Upper lobe of right lung (tissue), 1 donor: ENCODE measurements at places on chromosomes 5 and 9. TPM values are rescaled to one million over a fixed set of nuclear protein-coding genes. Genes with fewer than 3 reads are reported as not detected.

Gene SLC6A18
- not detected for total RNA-seq

Gene AFAP1L1
- total RNA-seq: 32.7 TPM

Gene GPRIN1
- total RNA-seq: 1.4 TPM

Gene ABO
- 16.8 TPM for total RNA-seq

DNA sequence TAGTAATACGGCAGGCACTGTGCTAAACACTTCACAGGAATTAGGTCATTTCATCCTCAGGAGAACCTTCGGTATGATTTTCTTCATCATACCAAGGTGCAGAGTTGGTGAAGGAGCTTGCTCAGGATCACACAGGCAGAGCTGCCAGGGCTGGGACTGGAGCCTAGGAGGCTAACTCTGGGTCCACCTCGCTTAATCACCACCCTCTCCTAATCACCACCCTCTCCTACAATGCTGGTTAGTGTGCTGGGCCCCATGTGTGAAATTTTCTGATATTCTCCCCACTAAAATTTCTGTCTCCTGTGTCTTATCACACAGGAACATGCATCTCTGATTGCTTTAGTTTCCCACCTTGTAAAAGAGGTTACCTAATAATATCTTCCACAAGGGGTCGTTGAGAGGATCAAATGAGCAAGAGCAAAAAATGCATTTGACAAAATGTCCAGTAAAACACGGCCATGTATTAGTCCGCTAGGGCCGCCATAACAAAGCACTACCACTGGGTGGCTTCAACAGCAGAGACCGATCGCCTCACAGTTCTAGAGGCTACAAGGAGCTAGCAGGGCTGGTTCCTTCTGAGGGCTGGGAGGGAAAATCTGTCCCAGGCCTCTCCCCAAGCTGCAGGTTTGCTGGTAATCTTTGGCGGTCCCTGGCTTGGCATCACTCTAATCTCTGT, 128.2 kb upstream of the NFIB start:
- H3K4me3 ChIP-seq: no peak overlapping the region
- no peak for DNase-seq
- no peak overlapping the region for H3K27ac ChIP-seq
- no peaks in the 10 kb centered on the region for H3K36me3 ChIP-seq

DNA sequence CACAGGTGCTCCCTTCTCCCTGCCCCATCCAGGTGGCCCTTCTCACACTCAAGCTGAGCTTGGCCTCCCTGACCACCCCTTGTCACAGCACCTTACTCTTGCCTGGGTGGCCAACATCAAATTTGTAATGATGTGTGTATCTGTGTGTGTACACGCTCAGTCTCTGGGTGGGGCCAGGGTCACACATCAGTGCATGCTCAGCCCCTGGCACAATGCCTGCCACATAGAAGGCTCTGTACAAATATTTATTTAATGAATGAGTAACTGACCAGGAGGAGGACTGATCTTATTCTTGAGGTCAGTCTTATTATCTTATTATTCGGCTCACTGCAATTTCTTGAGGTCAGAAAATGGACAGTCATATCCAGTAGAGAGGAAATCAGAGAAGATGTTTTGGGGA, 41.3 kb upstream of the HAND1 start:
- H3K4me3 ChIP-seq: no peak overlapping the region
- H3K27ac ChIP-seq: no peak overlapping the region
- no peaks in the 10 kb centered on the region for H3K36me3 ChIP-seq
- H3K27me3 ChIP-seq: peaks cover 25% of the 10 kb centered on the region
- DNase-seq: no peak

DNA sequence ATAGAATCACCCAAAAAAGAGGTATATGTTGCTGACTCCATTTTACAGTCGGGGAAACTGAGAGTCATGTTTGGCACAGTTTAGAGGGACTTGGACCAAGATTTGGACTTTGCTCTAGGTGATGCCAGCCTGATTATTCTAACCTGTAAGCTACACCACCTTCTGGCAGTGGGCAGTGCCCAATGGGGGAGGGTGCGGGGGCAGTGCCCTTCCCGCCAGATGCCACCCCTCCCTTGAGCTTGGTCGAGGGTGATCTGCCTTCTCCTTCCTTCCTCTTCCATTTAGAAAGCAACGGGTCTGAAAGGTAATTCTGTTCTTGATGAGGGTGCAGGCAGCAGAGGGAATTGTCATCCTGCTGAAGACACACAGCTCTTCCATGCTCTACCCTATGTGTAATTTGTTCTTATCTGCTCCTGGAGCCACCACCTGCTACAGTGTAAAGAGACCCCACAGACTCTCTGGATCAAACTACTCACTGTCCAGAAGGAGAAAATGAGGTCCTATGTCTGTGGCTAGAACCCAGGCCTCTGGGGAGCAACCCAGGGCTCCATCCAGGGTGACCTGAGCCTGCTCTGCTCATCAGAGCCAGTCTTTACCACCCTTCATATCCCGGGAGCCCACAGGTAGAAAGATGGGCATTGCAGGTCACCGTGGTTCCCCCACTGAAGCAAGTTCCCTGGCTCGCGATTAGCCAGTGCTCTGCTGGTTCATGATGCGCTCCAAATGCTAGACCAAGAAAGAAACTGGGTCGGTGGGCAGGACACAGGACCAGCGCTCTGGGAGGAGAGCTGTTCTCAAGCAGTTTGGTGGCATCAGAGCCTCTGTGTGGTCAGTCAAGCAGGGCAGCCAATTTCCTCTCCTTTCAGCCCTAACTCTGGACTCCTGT, 156.2 kb downstream of the RGS3 start:
- peak; percentile 37 for DNase-seq
- peak overlapping the region; percentile 80 for H3K27ac ChIP-seq
- no peaks in the 10 kb centered on the region for H3K36me3 ChIP-seq
- H3K27me3 ChIP-seq: no peaks in the 10 kb centered on the region

DNA sequence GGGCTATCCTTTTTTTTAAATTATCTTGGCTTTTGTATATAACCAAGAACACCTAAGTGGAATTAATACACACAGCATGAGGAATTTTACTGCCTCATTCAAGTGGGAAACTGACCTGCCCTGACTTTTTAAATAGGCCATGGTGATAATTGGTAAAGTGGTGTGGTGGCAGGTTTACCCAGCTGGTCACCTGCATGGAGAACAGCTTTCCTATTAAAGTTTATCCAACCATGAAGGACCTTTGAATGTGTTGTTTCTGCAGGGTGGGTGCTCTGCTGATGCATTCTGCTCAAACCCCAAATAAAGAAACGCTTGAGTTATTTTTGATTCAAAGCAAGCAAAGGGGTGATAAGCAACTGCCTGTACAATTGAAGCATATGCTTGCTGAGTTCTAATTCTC, 261.0 kb upstream of the GRIN3A start:
- H3K36me3 ChIP-seq: no peaks in the 10 kb centered on the region
- H3K27ac ChIP-seq: no peak overlapping the region
- DNase-seq: no peak
- H3K27me3 ChIP-seq: no peaks in the 10 kb centered on the region
- no peak overlapping the region for H3K4me3 ChIP-seq
- no peaks in the 10 kb centered on the region for H3K4me1 ChIP-seq

DNA sequence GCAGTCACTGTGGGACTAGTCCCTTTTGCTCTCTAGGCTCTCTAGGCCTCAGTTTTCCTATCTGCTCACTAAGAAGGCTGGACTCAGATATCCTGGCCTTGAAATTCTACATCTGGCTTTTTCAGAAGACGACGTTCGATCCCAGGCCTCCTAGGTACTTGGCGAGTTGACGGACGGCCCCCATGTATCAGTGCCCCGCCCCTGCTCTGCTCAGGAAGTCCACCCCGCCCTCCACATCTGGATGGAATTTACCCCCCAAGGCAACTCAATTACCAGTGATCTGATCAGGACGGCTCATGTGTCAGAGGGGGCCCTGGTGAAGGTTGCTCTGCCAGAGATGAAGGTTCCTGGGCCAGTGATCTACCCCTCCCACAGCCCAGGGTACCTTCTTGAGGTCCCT, 44.1 kb upstream of the SYNPO start:
- peak overlapping the region; percentile 64 for H3K27ac ChIP-seq
- peaks cover 30% of the 10 kb centered on the region for H3K4me1 ChIP-seq
- no peak overlapping the region for H3K4me3 ChIP-seq
- DNase-seq: peak; percentile 42
- no peaks in the 10 kb centered on the region for H3K36me3 ChIP-seq

- DNase-seq: peak; percentile 63
- peak within 1 kb of the TSS; percentile 80 for H3K27ac ChIP-seq
- peak within 1 kb of the TSS; percentile 42 for H3K4me3 ChIP-seq
- no peaks in the 10 kb centered on the region for H3K4me1 ChIP-seq
These were observed at the start of gene TNFSF8 for GRCh38 chr9:114930056-114930812. Gene TNFSF8 (minus strand): TSS chr9:114930591. CDS start chr9:114930303, 288 bp downstream.

DNA sequence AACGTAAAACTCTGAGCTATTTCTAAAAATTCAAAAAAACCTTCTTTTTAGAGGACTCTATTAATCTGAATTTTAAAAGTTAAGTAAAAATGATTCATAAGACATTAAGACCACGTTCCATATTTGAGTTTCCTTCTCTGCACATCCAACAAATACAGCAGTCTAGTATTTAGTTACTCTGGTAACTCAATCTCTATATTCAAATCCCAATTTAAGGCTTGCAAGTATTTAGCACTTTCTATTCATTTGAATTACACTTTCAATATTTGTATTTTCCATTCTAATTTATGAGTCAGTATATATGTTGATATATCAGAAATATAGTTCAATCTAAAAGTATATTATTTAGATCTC, 17.7 kb downstream of the RFX3 start:
- H3K4me3 ChIP-seq: peak overlapping the region; percentile 2
- DNase-seq: no peak
- peak overlapping the region; percentile 69 for H3K27ac ChIP-seq
- H3K4me1 ChIP-seq: peaks cover 5% of the 10 kb centered on the region
- no peaks in the 10 kb centered on the region for H3K36me3 ChIP-seq

DNA sequence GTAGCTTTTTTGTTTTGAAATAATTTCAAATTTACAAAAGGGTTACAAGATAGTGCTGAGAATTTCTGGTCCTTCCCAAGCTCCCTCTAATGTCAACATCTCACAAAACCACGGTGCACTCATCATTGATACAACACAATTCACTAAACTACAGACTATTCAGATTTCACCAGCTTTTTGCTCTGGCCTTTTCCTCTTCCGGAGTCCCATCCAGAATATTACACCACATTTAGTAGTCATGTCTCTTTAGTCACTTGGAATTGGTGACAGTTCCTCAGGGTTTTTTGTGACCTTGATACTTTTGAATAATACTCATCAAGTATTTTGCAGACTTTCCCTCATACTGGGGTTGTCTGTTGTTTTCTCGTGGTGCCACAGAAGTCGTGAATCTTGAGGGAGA, 484.0 kb downstream of the GADD45G start:
- no peak overlapping the region for H3K4me3 ChIP-seq
- DNase-seq: no peak
- H3K27me3 ChIP-seq: no peaks in the 10 kb centered on the region
- H3K4me1 ChIP-seq: peaks cover 7% of the 10 kb centered on the region
- no peaks in the 10 kb centered on the region for H3K36me3 ChIP-seq

DNA sequence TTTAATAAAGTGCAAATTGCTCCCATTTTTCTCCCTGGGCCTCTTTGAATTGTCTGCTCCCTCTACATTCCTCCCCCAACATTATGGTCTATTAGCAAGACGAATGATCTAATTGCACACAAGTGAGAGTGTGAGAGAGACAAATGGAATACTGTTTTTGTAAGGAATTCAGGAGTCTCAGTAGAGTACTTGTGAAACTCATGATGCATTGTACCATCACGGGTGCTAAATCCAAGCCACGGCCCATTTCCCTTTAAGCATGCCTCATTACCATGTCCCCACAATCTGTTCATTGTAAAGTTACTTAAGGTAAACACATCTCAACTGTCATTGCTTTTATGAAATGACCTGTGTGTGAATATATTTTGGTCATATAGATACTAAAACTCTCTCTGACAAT, 62.8 kb downstream of the CD180 start:
- H3K36me3 ChIP-seq: peaks cover 56% of the 10 kb centered on the region
- H3K4me1 ChIP-seq: no peaks in the 10 kb centered on the region
- H3K27ac ChIP-seq: no peak overlapping the region
- no peak overlapping the region for H3K4me3 ChIP-seq
- no peaks in the 10 kb centered on the region for H3K27me3 ChIP-seq

GRCh38 chr5:170491479-170491878, 12.3 kb upstream of the KCNIP1 start:
- no peak overlapping the region for H3K4me3 ChIP-seq
- no peaks in the 10 kb centered on the region for H3K36me3 ChIP-seq
- no peak for DNase-seq
- no peak overlapping the region for H3K27ac ChIP-seq

GRCh38 chr5:94501365-94501764, 117.0 kb downstream of the KIAA0825 start:
- H3K36me3 ChIP-seq: no peaks in the 10 kb centered on the region
- no peak overlapping the region for H3K4me3 ChIP-seq
- H3K27ac ChIP-seq: no peak overlapping the region
- H3K4me1 ChIP-seq: no peaks in the 10 kb centered on the region
- no peak for DNase-seq
